ENCODE measurements at places on chromosomes 4 and X.

- no peak for DNase-seq
Observed at GRCh38 chrX:56746996-56747395, 18.0 kb downstream of the NBDY start.

DNA sequence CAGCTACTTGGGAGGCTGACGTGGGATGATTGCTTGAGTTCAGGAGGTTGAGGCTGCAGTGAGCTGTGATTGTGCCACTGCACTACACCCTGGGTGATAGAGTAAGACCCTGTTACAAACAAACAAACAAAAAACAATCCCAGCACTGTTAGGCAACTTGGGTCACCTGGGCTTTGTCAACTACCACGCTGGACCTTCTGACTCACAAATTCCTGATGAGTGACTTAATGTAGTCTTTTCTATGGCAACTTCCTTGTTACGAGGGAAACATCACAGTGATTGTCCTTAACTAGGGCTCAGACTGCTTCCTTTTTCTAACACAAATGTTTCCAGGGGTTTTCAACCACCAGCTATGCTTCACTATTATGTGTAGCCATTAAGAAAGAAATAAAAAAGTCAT is 128.8 kb upstream of the GPC4 start:
- no peak for DNase-seq

- DNase-seq: no peak
Observed at GRCh38 chrX:13994104-13994503, 35.6 kb downstream of the GEMIN8 start.

- no peak for DNase-seq
Observed at GRCh38 chrX:95291561-95291960, 1393.1 kb upstream of the DIAPH2 start.

DNA sequence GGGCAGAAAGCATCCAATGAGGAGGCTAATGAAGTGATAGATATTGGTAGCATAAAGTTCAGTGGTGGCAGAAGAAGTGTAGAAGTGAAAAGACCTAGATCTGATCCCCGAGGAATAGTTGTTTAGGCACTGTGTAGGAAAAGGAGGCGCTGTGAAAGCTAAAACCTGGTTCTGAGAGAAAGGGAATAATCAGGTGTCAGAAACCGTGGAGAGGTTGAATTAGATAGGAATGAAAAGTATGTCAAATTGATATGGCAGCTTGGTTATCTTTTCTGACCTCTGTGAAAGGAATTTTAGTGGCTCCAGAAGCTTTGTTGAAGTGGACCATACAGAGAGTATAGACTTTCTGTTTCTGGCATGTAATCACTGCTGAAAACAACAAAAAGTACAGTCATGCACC is 30.8 kb upstream of the CCDC160 start:
- no peak for DNase-seq

DNA sequence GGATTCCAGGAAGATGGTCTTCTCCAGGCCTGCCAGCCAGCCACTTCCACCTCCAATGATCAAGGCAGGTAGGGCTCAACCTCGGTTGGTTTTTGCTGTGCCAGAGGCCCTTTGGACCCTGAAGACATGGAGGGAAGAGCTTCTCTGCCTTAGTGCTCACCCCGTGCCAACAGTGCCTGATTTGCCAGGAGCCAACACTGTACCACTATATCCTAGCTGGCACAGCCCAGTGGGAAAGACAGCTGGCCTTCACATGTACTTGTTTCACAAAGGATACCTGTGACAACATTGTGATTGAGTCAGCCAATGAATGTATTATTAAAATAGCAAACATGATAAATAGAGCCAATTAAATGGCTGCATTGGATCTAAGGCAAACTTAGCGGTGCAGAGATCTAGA is 51.9 kb upstream of the PRPS1 start:
- DNase-seq: no peak

DNA sequence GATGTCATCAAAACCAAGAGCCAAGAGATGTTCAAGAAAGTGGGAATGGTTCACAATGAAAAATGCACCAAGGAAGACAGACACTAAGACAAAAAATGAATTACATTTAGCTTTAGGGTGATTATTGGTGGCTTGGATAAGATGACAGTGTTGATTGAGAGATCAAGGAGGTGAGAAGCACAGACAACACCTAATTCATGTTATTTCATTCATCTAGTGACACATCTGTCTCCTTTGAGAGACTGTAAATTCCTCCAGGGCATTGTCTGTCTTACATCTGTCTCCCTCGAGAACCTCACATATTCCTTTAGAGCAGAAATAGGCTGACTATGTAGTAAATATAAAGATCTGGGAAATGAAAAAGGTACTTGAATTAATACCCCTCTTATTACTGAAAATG is 94.2 kb upstream of the SMIM31 start:
- DNase-seq: no peak

DNA sequence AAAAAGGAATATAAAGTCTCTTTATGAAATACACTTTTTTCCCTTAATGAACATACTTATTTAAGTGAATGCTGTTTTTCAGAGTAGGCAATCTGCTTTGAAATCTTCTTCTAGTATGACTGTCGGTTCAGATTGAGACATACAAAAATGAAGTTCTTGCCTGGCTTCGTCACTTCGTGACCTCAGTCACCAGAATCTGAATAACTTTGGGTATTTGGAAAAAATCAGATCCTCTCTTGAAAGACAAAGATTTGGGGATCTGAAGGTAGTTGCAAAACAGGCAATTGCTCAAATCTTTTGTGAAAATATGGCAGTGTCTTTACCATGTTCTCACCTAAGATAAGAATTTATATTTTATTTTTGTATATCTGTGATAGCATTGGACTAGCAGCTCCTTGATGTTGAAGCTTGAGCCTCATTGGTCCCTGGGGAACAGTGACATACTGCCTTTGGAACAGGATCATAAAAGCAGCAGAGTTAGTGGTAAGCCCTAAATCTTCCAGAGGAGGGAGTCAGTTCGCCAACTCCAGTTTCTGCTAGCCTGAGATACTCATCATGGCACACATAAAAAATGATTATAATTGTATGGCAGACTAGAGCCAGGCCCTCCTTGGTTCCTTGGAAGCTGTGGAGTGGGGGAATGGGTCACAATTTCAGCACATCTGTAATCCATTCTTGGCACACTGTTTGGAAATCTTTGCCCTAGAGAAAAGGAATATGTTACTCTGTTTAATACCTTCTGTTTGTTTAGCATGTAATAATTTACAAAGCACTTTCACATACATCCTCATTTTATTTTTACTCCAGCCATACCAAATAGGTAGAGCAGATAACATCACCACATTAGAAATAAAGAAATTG is 5.0 kb downstream of the ARFIP1 start:
- DNase-seq: no peak

- DNase-seq: no peak
Observed at GRCh38 chrX:103124284-103124683, 31.3 kb upstream of the NXF3 start.

DNA sequence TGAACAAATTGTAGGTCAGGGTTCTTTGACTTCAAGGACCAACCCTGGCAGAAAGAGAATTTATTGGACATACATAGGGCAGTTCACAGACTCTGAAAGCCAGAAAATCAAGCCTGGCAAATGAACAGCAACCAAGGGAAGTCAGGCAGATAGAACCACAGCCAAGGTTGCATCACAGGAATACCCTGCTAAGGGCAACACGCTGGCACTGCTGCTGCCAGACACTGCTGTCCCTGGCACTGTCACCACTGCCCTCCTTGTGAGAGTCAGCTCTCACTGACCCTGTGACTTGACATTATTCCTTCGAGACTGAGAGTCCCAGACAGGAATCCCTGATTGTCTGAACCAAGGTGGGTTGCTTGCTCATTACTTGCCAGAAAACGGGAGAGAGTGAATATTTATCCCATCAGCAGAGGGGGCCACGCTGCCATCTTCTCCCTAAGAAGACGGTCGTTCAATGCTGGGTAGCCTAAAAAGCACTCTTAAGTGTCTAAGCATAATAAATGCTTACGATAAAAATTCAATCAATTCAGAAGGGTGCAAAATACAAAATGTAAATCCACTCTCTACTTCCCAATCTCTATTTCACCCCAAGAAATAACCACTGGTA is 23.2 kb upstream of the PTTG2 start:
- no peak for DNase-seq

GRCh38 chr4:5045097-5045496 is 6.2 kb upstream of the STK32B start:
- no peak for DNase-seq

DNA sequence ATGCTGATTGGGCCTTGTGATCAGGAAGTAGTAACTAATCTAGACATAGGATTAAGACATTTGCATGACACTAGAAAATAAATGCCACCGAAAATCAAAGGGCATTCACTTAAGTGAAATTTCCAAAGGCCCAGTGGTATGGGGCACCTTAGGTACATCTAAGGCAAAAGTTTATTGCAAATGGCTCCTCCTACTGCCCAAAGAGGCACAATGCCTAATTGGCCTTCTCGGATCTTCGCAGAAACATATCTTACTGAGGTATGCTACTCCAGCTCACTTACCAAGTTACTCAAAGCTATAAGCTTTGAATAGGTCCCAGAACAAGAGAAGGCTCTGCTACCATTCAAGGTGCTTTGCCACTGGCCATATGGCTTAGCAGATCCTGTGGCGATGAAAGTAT is 174.8 kb upstream of the CXCL13 start:
- DNase-seq: no peak

DNA sequence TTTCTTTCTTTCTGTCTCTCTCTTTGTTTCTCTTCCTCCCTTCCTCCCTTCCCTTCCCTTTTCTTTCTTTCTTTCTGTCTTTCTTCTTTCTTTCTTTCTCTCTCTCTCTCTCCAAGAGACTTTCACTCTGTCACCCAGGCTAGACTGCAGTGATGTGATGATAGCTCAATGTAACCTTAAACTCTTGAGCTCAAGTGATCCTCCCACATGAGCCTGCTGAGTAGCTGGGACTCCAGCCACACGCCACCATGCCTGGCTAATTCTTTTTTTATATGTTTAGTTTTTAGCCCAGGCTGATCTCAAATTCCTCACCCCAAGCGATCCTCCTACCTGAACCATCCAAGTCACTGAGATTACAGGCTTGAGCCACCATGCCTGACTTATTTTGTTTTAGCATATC is 64.3 kb upstream of the EMCN start:
- no peak for DNase-seq

GRCh38 chr4:86302251-86302650 is 57.6 kb downstream of the MAPK10 start:
- DNase-seq: no peak

DNA sequence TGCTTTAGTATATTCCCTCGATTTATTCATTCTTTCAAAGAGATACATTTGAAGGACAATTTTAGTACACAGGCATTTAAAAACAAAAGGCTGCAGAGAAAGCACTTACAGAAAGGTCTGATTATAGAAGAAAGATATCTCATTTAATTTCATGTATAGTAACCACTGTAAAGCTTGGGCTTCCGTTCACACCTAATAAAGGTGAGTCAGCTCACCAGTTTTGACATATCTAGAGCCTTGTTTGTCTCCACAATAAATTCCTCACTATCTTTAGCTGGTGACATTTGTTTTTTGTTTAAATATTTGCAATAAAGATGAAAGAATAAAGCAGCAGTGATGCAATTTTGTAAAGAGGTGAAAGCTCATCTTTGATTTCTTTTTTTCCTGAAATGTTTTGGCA is 1.1 kb upstream of the EPHA5 start:
- DNase-seq: no peak

DNA sequence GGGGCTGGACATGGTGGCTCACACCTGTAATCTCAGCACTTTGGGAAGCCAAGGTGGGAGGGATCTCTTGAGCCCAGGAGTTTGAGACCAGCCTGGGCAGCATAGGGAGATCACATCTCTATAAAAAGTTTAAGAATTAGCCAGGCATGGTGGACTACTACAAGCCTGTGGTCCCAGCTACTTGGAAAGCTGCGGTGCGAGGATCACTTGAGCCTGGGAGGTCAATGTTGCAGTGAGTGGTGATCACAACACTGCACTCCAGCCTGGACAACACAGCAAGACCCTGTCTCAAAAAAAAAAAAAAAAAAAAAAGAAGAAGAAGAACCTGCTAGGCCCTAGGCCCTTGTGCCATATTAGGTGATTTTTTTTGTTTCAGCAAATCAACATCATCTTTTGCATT is 12.2 kb downstream of the SRD5A3 start:
- no peak for DNase-seq

- no peak for DNase-seq
Observed at GRCh38 chr4:74934016-74934831, 1.3 kb downstream of the PARM1 start.

- DNase-seq: no peak
Observed at GRCh38 chr4:134490863-134491262, 289.3 kb upstream of the PABPC4L start.

- DNase-seq: no peak
Observed at GRCh38 chrX:41616255-41616654, 72.5 kb upstream of the GPR34 start.

GRCh38 chrX:119251386-119251785 is 15.3 kb downstream of the PGRMC1 start:
- no peak for DNase-seq

DNA sequence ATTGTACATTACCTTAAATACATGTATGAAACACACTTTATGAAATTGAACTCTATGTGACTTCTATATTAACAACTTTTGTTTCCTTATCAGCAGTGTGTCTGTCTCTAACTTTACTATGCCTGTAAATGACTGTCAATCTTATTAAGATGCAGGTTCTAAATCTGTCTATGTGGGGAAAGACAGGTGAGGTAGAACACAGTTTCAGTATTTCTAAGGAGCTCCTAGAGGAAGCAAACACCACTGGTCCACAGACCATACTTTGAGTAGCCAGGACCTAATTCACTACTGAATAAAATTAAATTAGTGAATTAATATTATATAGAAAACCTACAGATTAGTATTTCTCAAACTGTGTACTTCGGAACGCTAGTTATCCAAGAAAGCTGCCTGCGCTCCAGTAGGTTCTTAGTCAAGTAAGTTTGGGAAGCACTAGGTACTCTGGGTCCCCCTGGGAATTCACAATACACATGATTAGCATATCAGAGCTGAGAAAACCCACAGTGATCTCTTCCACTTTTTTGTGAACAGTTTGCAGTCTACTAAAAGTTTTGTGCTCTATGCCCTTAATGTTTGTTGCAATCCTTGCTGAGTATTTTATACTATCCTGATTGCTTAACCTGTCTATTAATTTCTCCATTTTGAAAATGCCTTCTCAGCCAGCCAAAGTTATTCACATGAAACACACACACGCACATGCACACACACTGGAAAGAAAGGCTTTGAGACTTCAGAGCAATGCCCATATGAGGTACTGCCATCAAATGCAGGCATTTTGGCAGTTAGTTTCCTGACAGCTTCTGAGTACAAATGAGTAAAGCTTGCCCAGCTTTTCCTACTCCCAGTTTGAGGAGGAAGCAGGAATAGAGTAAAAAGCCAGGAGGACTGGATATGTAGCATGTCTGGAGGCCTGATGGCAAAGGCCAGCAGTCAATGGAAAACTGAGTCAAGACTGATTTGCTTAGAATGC is 133.6 kb upstream of the CPEB2 start:
- DNase-seq: no peak

DNA sequence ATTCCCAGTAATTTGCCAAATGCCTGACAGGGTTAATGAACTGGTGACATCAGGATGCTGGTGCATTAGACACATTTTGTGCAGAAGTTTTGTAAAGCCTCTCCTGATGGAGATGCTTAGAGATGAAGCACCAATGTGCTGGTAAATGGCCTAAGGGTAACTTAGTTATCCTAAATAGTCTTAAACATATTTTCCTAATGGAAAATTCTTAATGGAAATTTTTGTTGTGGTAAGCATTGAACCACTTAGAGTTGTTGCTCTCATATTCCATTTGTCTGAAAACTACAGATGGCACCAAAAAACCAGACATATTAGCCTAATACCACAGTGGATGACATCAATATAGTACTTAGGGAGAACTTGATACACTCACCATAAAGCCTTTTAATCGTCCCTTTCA is 154.5 kb upstream of the ANK2 start:
- no peak for DNase-seq
